ENCODE measurements at places on chromosomes 2 and 18.

DNA sequence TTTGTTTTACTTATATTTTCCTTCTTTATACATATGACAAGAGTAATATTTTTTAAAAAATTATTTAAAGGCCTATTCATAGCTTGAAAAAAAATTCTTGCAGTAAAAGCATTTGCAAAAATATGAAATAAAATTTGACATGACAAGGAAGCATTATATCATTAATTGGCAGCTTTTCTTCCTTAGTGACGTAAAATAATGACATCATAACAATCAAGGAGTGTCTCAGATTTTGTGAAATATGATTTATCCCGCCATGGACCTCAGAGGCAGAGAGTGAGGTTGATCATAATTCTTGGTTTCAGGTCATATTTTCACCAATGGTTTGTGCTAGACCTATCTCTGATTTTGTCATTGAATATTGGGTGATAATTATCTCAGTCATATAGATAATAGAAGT, 176.0 kb downstream of the MIB1 start:
- no peak for DNase-seq

DNA sequence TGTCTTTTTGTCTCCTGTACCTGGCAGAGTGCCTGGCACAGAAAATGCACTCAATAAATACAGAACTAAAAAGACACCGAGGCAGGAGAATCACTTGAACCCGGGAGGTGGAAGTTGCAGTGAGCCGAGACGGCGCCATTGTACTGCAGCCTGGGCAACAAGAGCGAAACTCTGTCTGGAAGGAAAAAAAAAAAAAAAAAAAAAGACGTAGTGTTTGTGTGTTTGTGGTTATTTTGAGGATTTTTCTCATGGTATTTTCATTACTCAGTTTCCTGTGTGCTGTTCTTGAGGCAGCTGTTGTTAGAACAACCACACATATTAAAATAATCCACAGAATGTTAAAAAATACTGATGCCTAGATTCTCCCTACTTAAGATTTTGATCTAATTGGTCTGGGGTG, 519.2 kb upstream of the SPHKAP start:
- DNase-seq: no peak

DNA sequence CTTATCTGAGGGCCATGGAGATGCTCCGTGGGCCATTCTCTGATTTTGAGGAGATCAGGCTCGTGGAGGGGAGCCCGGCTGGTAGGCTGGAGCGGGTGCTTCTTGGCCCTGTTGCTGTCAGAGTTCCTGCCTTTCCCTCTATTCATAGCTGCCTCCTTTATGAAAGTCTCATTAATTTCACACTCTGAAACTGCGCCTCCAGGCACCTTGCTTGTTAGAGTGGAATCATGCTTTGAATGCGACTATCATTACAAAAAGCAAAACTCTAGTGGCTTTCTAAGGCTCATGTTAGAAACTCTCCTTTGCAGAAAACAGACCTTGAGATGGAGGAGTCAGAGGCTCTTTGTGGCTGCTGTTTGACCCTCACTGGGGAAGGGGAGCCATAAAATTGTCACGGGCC, 131.0 kb upstream of the SNTG2 start:
- DNase-seq: no peak

DNA sequence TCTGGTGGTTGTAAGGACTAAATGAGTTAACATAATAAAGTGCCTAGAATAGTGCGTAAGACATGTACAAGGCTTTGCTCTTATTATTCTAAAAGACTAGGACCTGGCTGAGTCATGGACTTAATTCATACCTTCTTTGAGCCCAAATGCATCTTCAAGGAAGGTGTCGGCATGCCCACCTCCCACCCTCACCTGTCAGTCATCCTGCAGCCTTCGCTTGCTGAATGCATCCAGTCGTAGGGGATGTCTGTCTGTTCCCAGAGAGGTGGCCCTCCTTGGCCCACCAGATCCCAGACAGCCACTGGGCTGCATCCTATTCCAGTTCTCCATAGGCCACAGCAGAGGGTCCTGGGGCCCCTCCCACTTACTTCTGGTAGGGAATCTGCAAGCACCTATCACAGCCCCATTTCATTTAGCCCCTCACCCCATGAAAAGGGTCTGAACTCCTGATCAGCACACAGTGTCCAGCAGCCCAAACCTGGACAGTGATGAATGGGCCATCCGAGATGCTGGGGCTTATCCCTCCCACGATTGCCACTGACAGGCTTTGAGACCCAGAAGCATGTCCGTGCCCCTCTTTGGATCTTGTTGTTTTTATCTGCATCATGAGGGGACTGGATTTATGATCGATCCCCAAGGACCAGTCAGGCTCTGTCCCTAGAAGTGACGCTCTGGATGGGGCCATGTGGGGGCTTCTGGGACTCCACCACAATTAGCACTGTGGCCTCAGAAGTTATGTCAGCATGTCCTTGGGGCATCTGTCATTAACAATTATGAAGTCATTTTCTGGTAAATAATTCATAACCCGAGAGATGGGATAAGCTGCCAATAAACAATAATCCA, 101.1 kb downstream of the KLHL29 start:
- DNase-seq: no peak

DNA sequence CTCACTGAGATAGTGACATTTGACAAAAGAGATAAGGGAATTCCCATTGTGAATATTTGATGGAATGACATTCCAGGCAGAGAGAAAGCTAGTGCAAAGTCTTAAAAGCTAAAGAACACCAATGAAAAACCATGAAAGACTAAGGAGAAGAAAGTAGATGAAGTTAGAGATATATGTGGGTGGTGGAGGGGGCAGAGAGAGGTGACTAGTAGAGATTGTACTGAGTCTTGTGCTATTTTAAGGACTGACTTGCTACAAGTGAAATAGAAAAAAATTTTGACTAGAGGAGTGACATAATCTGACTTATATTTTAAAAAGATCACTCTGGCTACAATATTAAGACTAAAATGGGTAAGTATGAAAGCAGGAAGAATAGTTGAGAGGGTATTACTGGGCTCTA, 35.3 kb upstream of the GULP1 start:
- no peak for DNase-seq
